ENCODE measurements at places on chromosomes 1 and 21. TPM values are rescaled to one million over a fixed set of nuclear protein-coding genes. Genes with fewer than 3 reads are reported as not detected.

DNA sequence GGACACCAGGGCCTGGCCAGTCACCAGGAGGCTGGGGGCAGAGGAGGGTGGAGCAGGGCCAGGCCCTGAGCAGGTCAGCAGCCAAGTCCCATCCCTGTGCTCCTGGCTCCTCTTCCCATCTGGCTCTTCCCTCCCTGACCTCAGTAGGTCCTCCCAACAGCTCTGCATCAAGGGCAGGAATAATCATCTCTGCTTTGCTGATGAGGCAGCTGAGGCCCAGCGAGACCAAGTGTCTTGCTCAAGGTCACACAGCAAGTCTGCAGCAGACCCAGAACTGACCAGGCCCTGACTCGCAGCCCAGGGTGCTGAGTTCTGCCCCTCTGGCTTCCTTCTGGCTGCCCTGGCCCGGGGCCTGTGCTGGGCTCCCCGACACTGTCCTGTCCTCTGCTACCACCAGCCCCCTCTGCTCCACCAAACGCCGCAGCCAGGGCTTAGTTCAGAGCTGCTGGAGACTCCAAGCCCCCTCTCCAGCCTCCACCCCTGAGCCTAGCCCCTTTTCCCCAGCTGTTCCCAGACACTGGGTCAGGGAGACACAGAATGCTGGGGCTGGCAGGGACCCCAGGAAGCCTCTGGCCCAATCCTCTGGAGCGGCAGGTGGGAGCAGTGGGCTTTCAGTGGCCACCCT, 224.9 kb downstream of the PTPRU start:
- no peak for DNase-seq

- no peak for DNase-seq
These were observed 28.5 kb downstream of the COA7 start for GRCh38 chr1:52669696-52670095.

- DNase-seq = no peak
These were observed 373 bp downstream of the MTF1 start for GRCh38 chr1:37858931-37859506.

GRCh38 chr1:116515702-116516101, 55.1 kb downstream of the CD58 start:
- peak; percentile 30 for DNase-seq

GRCh38 chr1:226360106-226360746, 47.7 kb downstream of the PARP1 start:
- DNase-seq = no peak

GRCh38 chr1:117824616-117825015, 104.8 kb downstream of the GDAP2 start:
- no peak for DNase-seq

- no peak for DNase-seq
These were observed 43.4 kb downstream of the LDLRAD2 start for GRCh38 chr1:21855257-21856096.

DNA sequence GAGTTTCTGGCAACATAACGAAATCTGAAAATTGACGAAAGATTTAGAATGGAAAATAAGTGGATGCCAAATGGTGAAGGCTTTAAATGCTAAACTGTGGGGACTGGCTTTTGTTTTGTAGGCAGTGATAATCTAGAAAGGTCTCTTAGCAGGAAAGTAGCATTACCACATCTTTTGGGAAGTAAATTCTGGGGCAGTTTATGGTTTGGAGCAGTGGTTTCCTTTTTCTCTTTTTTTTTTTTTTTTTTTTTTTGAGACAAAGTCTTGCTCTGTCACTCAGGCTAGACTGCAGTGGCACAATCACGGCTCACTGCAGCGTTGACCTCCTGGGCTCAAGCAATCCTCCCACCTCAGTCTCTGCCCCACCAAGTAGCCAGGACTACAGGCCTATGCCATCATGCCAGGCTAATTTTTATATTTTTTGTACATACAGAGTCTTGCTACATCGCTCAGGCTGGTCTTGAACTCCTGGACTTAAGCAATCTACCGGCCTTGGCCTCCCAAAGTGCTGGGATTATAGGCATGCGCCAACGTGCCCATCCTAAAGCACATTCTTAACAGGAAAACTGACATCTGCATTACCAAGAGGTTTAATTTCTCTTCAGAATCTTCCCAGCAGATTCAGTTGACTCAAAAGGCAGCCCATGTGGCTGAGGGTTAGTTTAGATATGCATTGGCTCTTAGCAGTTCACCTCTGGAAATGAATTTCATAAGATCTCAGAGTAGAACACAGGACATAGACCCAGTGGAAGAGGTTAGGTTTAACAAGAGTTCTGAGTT, 32.9 kb downstream of the C21orf91 start:
- DNase-seq = peak; percentile 50

- no peak for DNase-seq
These were observed 1.4 kb downstream of the CHD1L start for GRCh38 chr1:147243841-147244240.

- DNase-seq = no peak
These were observed 1677.1 kb downstream of the KCNT2 start for GRCh38 chr1:194931166-194931565.

GRCh38 chr21:42384156-42384945, 11.5 kb downstream of the TMPRSS3 start:
- DNase-seq = no peak

DNA sequence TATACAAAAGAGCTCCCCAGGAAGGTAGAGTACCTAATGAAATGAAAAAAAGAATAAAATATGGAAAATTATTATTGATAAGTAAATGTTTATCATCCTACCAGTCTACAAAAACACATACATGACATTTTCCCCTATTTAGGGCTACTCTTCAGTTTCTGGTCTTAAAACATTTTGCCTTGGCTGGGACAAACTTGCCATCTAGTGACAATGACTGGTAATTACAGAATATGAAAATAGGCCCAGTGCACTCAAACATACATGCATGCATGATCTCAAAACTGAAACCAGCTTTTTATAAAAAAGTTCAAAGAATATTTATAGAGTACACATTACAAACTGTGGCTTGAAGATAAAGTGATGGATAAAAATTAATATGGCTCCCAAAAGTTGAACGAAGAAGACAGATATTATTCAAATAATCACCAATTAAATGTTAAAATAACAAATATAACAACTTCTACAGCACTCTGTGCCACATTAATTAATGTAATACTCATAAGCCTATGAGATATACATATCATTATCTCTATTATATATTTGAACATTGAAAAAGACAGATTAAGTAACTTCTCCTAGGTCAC, 10.5 kb upstream of the RNPC3 start:
- peak; percentile 8 for DNase-seq

LIN28A gene
- total RNA-seq = not detected

ANKRD45 gene
- total RNA-seq = not detected

F13B gene
- not detected for total RNA-seq

COL11A1 gene
- not detected for total RNA-seq

RNU1-2 gene
- total RNA-seq = 1,386 TPM

TNNT2 gene
- not detected for total RNA-seq

IGSF9 gene
- total RNA-seq = not detected

GRIK3 gene
- total RNA-seq = not detected
